ENCODE measurements at places on chromosomes 12 and 14.

GRCh38 chr12:113407931-113408600 is 4.4 kb upstream of the SDS start:
- DNase-seq: no peak

DNA sequence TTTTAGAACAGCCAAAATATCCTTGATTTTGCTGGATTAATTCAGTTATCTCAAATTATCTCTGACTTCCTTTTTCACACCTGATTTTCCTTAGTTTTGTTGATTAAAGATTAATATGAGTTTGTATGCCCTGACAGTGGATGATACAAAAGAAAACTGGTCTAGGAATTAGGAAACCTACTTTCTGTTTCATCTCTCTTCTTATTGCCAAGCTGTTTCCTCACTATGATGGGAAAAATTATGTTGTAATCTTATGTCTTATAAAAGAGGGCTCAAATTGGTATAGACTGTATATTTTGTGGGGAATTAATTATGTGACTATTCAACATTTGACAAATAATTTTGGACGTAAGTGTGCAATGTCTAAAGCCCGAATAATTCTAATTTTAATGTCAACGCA is 271.6 kb downstream of the FBXL14 start:
- DNase-seq: no peak

DNA sequence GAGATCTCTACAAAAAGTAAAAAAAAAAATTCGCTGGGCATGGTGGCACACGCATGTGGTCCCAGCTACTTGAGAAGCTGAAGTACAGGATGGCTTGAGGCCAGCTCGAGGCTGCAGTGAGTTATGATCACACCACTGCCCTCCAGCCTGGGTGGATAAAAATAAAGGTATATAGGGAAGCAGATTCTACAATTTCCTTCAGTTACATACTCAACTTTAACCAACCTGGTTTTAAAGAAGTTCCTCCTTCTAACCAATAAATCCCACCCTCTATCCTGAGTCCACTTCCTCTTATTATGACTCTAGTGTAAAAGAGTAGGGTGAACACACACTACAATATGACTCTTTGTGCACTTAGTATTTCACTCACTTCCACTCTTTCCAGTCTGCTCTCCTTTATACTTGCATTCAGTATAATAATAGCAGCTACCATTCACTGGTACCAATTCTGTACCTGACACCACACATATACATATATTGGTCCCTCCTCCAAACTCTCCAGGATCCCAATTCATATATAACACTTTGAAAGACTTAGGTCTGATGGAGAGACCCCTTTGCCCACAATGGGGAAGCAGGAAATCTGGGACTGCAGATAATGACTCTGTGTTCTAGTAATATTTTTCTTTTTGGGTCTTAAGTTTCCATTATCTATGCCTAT is 2.3 kb downstream of the ARF3 start:
- DNase-seq: no peak

DNA sequence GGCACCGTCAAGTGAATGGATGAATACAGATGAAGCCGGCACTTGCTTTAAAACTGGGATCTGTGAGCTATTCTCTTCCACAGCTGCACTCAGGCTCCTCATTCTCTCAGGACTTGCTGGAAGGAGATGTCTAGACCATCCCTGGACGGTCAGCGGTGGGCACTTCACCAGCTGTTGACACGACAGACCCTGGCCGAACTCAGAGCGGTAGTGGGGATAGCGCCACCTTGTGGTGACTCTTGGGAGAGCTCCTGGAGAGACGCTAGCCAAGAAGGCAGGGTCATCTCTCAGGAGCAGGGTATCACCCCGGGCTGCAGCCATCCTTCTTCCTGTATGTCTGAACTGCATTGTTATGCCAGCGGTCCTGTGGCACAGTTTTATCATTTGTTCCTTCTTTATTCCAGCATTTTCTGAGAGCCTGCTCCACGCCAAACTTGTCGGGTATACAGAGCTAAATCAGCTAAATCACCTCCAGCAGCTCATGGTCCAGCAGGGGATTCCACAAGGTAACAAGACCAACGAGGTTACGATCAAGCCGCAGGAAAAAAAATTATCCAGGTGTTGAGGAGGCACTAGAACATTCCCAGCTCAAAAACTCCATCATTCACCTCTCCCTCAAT is 10.0 kb downstream of the WNT1 start:
- no peak for DNase-seq

GRCh38 chr14:98901511-98902205 is 370.3 kb downstream of the BCL11B start:
- DNase-seq: no peak

- DNase-seq: no peak
Measured at GRCh38 chr14:104979758-104980610, 1.8 kb upstream of the AHNAK2 start.

- no peak for DNase-seq
Measured at GRCh38 chr12:1205512-1206060, 214.6 kb downstream of the ERC1 start.

DNA sequence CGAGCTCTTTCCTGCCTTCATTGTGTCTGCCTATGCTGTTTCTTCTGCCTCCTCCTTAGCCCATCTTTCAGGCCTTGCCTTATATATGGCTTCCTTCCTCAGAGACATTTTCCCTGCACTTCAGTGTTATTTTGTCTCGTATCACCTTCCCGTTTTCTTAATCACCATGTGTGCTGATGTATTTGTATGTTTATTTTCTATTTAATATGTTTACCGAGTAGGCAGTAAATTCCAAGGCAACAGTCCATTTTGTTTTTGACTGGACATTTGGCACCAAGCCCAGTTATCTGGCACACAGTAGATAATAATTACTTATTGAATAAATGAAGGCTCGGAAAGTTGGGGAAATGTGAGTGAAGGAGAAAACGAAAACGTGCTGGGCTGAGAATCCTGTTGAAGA is 4.6 kb upstream of the POU6F1 start:
- DNase-seq: no peak

- DNase-seq: no peak
Measured at GRCh38 chr12:49728446-49728845, 12.9 kb upstream of the TMBIM6 start.

DNA sequence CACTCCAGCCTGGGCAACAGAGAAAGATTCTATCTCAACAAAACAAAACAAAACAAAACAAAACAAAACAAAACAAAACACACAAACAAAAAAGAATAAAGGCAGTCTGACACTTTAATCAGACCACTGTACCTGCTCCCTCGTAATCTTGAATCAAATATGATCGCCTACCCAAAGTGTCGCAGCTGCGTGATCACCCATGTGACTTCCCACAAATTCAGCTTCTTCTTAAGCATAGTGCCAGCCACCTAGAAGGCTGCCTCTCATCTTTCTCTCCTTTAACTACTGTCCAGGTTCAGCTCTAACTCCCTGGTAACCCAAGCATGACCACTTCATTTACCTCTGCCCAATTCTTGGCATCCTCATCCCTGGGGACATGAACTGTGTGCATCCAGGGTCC is 37.4 kb downstream of the FMNL3 start:
- DNase-seq: no peak

DNA sequence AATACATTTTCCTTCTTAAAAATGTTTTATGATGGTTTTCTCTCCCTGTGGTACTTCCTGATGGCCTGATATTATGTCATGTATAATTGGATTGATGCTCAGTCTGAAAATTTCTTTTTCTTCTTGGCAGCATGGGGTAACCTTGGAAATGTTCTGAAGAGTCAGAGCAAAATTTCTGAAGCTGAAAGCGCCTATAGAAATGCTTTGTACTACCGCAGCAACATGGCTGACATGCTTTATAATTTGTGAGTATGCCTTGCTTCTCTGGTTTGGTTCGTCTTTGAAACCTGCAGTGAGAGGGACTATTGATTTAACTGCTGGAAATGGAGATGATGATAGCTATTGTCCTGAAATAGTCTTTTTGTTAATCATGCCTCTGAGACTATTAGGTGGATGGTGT is 243.6 kb downstream of the TMTC2 start:
- DNase-seq: no peak

- DNase-seq: no peak
Measured at GRCh38 chr14:63478437-63478852, 64.7 kb downstream of the PPP2R5E start.

DNA sequence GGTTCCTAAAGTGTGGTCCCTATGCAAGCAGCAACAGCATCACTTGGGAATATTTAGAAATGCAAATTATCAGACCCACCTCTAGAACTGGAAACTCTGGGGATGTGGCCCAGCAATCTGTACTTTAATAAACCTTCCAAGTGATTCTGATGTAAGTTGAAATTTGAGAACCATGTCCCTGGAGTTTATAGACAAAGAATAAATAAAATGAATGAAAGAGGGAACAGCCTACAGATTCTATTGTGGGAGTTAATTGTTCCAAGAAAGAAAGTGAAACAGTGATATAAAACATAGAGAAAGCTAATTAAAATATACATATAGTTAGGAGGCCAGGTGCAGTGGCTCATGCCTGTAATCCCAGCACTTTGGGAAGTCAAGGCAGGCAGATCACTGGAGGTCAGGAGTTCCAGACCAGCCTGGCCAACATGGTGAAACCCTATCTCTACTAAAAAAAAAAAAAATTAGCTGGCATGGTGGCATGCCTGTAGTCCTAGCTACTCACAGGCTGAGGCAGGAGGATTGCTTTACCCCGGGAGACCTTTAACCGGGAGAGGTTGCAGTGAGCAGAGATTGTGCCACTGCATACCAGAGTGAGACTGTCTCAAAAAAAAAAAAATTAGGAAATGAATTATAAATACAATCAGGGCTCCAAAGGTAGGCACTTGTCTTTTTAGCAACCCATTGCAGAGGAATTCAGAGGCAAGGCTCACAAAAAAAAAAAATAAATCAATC is 507.5 kb downstream of the NAV3 start:
- no peak for DNase-seq

DNA sequence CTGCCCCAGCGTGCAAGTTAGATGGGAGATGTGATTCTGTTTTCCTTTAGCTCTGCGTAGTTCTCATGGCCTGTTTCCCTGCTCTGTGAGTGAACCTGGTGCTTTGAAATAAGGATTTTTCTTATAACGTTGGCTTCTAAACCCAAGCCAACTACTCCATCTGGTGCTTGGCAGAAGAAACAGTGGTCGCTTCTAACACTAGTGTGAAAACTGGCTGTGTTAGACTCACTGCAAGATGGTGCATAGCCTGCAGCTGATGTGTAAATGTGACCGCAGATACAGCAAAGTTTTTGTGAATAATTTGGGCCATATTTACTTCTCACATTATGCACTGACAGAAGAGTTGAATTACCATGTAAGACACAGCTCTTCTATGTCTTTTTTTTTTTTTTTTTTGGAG is 12.2 kb downstream of the GTF2H3 start:
- no peak for DNase-seq

DNA sequence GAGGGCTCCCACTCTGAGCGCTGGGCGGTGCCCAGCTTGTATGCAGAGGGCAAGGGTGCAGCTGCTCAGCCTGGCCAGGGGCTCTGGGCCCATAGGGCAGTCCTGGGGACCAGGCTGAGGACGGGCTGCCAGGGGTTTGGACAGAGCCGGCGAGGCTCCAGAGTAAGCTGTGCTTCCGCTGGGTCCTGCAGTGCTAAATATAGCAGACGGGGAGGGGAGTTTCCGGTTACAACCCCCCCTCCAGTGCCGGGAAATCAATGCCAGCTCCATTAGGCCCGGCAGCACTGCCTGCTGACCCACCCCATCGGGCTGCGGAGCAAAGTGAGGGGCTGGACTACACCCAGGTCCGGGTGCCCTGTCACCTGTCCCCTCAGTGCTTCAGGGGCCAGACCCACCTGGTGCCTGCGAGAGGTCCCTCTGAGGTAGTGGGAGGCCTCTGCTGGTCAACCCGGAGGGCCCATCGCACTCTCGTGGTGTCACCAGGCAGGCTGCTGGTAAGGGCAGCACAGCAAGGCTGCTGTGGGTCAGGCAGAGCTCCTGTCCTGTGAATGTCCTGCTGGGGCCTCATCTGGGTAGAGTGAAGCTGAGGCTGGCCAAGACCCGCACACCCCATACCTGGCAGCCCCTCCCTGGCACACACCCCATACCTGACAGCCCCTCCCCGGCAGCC is 2.6 kb upstream of the JAG2 start:
- no peak for DNase-seq

DNA sequence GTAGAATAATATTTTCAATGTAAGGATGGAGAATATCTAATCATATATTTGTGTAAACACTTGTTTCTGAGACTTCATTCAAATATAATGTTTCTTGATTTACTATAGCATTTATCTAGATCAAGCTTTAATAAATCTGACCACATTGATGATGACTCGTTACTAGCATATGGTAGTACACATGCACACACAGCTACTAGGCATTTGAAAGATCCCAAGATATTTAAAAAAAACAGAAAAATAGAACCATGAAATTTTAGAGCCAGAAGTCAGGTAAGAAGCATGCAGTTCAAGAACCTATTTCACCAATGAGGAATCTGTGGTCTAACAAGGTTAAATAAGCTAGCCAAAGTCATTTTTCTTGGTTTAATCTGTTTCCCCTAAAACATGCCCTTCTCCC is 32.0 kb downstream of the DCP1B start:
- no peak for DNase-seq

DNA sequence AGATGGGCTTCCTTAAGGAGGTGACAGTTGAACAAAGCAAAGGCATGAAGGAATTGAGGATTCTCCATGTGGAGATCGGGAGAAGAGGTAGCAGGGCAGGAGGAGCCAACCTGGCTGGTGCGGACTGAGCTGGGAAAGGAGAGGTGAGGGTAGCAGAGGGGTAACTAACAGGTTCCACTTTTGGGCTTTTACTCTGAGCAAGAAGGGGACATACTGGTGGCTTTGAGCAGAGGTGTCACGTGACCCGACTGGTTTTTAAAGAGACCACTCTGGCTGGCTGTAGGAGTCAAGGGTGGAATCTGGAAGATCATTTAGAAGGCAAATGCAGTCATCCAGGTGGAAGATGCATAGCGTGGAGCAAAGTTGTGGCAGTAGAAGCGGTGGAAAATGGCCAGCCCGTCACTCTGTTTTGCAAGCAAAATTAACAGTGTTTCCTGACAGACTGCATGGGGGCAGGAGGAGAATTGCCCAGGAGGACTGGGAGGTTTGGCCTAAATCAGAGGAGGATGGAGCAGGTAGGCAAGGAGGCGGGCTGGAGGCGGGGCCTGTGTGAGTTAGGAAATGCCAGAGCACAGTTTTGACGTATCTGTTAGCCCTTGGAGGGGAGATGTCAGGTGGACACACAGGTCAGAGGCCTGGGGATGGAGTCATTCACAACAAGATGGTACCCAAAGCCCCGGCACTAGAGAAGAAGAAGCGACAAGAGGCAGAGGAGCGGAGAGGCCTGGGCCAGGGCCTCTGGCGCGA is 156.3 kb upstream of the FKBP4 start:
- no peak for DNase-seq

GRCh38 chr12:128008341-128008740 is 258.6 kb upstream of the TMEM132C start:
- no peak for DNase-seq

Data from coronary artery (tissue), 2 donors.